NCI-H1694 (cell line): ENCODE measurements at places on chromosomes 1 and 21.

DNA sequence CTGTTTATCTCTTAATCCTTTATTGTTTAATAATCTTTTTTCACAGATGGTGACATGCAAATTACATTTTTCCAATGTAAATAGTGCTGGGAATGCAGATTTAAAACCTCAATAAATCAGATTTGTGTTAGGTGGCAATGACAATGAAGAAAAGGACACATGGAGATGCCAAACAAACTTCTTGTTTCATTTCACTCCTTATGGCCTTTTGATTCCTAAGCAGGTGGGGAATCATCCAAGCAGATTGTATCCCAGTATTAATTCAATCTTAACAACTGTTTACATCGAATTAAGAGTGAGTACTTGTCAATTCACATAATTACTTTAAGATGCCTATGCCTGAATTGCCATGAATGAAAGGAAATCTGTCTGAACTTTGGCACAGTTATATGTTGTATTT, 98.9 kb upstream of the RGS18 start:
- DNase-seq, result no peak

- no peak for DNase-seq
Measured at GRCh38 chr1:21121764-21122471, 54.8 kb downstream of the EIF4G3 start.

DNA sequence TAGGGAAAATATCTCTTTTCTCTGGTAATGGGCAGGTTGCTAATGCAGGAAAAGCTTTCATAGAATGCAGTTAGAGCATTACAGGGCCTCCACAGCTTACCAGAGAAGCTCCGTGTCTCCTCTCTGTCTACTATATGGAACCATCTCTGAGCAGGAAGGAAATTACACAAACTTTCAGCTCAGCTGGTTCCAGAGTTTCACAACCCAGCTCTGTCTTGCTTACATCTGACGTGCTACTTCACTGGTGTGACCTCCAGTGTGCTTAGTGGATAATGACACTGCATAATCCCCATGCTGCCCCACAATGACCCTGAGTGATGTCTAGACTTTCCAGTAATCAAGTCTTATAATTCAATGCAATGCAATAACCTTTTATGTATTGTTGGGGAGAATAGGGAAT, 4.3 kb upstream of the FGGY start:
- no peak for DNase-seq

- no peak for DNase-seq
Measured at GRCh38 chr1:180925471-180926051, 12.9 kb downstream of the KIAA1614 start.

- DNase-seq, result no peak
Measured at GRCh38 chr1:169989246-169989645, 85.2 kb downstream of the KIFAP3 start.

GRCh38 chr1:64598100-64598571, 128.2 kb downstream of the CACHD1 start:
- DNase-seq, result no peak

- peak; percentile 28 for DNase-seq
Measured at GRCh38 chr1:6185635-6186382, 5.7 kb upstream of the CHD5 start.

- no peak for DNase-seq
Measured at GRCh38 chr1:214847071-214847810, 235.3 kb upstream of the KCNK2 start.

- no peak for DNase-seq
Measured at GRCh38 chr1:109389638-109390341, 7.9 kb downstream of the SORT1 start.

- no peak for DNase-seq
Measured at GRCh38 chr1:43387976-43388599, 1.5 kb downstream of the MED8 start.

DNA sequence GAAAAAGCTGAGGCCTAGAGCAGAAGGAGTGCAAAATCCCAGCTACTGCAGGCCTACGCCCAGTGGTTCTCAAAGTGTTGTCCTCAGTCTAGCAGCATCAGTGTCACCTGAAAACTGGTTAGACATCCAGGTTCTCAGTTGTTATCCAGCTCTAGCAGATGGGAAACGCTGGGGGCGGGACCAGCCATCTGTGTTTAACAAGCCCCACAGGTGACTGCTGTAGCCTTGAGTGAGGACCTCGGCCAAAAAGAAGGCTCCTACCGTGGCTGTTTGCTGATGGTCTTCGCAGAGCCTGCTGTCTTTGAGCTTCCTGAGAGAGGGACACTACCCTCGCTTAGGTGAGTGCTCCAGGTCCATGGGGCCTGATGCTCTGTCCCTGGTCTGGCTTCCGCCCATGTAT, 69.7 kb downstream of the LRRN2 start:
- DNase-seq, result peak; percentile 44

DNA sequence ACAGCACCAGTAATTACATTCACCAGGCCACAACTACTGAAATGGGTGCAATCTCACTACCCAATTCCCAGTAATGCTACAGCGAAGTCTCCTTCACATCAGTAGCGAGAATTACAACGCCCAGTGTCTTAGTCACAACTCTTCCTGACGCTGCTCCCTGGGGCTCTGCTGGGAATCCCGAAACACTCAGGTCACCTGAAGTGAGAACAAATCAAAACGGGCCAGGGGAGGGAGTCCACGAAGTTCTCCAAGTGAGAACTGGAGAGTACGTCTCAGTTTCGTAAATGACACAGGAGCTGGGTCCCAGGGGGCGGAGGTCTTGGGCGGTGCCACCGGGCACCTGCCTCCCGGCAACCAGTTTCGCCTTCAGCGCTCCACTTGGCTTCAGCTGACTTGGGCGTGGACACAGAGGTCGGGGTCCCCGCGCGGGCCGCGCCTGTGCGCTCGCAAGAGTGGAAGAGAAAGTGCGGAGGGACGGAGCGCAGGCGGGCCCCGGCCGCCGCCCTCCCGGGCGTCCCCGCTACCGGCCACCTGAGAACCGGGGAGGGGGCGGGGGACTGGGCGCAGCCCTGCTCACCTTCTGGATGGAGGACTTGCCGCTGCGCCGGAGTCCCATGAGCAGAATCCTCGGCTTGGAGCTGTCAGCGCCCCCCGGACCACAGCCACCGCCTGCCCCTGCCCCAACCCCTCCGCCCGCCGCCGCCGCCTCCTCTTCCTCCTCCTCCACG, 575 bp downstream of the RRAGC start:
- no peak for DNase-seq

DNA sequence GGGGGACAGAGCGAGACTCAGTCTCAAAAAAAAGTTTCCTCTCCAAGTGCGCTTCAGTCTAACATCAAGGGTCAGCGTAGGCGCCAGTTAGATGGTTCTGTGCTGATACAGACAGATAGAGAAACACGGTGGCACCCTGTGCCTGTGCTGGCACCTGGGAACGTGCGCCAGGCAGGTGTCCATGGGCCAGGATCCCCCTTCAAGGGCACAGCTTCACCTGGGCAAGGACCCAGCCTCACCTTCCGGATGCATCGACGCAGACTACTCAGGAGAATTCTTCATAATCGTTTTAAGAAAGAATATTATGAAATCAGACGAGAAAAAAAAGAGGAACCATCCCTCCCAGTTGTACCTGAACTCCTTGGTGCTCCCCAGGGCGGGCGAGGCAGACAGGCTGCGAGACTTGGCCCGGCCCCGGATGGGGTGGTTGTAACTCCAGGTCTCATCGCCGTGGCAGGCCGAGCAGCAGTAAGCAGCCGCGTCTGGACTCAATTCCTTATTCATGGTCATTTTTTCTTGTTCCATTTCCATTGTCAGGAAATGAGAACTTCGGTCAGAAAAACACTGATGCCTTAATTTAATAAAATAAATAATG, 13.3 kb downstream of the NADK start:
- no peak for DNase-seq

DNA sequence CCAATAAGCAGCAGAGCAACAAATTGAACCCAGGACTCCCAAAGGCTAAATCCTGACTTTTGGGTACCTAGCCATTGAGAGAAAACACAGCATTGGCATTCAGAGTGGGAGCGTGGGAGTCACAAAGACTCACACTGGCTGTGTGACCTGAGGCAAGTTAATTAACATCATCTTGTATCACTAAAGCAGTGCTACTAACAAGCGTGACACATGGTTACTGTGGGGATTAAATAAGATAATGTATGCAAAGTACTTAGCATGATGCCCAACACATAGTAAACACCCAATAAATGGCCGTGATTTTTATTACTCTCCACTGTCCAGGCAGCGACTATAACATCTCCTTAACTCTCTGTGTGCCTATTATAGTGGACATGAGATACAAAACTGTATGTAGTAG, 73.3 kb downstream of the CD34 start:
- no peak for DNase-seq

GRCh38 chr1:181635110-181635509, 151.8 kb downstream of the CACNA1E start:
- no peak for DNase-seq

- DNase-seq, result no peak
Measured at GRCh38 chr1:165647517-165647916, 16.5 kb downstream of the MGST3 start.

- DNase-seq, result no peak
Measured at GRCh38 chr1:220798338-220798737, 11.6 kb downstream of the MTARC1 start.
